NCI-H1105 (cell line): ENCODE measurements at places on chromosomes 2 and 18.

- no peak for DNase-seq
Observed at GRCh38 chr2:10000541-10000940, 42.8 kb upstream of the KLF11 start.

GRCh38 chr18:32730620-32731091, 42.2 kb downstream of the KLHL14 start:
- DNase-seq, result no peak

DNA sequence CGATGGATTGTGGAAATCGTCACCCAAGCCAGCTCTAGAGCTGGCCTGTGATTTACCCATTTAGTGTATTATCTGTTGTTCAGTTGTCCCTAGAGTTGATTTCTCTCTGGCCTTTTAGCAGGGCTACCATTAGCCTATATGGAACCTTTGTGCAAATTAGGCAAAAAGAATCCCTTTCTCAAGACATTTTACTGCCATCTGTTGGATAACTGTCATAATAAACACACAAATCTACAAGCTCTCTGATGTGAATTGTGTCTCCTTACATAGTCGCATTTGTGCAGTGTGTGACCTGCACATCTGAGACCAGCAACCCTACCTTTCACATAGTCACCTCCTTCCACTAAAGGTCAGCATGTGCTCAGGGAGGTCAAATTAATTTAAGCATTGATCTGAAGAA, 34.0 kb downstream of the LOXHD1 start:
- peak; percentile 17 for DNase-seq

- no peak for DNase-seq
Observed at GRCh38 chr18:77167251-77167650, 34.7 kb upstream of the MBP start.

- DNase-seq, result no peak
Observed at GRCh38 chr2:211329421-211329820, 773.0 kb downstream of the CPS1 start.

GRCh38 chr2:102093662-102094061, 48.9 kb upstream of the IL1R1 start:
- DNase-seq, result no peak

- DNase-seq, result no peak
Observed at GRCh38 chr18:36350839-36351469, 53.4 kb downstream of the FHOD3 start.

- no peak for DNase-seq
Observed at GRCh38 chr18:8771930-8772329, 66.6 kb downstream of the MTCL1 start.

- DNase-seq, result no peak
Observed at GRCh38 chr18:43276491-43276890, 799 bp downstream of the SYT4 start.

- no peak for DNase-seq
Observed at GRCh38 chr2:17166506-17166905, 351.7 kb downstream of the RAD51AP2 start.

DNA sequence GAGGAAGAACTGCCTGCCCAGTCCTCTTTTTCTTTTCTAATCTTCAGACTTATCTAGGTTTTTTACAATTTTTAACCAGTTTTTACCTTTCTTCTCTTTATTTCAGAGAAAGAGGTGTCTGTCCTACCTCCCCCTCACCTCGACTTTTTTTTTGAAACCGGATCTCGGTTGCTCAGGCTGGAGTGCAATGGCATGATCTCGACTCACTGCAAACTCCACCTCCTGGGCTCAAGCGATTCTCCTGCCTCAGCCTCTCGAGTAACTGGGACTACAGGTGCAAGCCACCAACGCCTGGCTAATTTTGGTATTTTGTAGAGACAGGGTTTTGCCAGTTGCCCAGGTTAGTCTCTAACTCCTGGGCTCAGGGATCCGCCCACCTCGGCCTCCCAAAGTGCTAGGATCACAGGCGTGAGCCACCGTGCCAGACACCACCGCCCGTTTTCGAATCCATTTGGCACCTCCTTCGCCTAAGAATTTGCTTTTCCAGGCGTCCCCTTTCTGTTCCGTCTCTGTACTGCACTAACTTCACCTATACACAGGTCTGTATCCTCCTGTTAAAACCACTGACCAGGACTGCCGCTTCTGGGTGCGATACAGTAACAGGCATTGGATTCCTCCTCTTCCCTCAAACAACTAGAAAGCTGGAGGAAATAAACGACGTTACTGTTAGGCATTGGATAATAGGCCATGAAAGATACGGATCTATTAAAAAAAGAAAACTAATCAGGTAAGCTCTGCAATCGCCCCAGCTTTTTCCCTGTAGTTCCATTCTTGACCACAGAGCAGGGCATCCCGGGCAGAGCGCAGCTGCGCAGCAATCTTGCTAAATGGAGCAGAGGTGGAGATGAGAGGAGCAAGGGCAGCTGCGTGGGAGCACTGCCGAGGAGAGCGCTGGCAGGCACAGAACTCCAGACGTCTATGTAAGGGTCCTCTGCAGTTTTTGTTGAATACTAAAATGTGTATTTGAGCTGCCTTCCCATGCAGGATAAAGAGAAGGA, 69.9 kb downstream of the ZC3H6 start:
- no peak for DNase-seq

GRCh38 chr2:26651470-26651771, 10.3 kb upstream of the CIB4 start:
- DNase-seq, result no peak

DNA sequence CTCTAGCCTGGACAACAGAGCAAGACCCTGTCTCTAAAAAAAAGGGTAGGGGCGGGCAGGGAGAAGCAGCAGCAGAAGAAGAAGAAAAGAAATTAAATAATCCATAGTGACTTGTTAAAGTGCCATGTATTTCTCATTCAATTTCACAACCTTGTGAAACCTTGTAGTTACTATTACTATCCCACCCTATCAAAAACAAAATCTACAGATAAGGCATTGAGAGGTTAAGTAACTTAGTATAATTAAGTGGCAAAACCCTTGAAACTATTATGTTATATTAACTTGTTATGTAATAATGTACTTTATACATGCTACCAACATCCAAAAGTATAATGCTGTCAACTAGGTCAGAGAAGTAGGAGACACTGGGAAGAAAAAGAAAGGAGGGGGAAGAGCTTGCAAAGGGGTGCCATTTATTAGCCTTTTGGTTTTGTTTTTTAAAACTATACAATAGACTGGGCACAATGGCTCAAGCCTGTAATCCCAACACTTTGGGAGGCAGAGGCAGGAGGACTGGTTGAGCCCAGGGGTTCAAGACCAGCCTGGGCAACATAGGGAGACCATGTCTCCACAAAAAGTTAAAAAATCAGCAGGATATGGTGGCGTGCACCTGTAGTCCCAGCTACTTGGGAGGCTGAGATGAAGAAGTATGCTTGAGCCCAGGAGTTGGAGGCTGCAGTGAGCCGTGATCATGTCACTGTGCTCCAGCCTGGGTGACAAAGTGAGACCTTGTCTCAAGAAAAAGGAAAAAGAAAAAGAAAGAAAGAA, 11.3 kb downstream of the TLK1 start:
- DNase-seq, result no peak

- peak; percentile 45 for DNase-seq
Observed at GRCh38 chr2:157789933-157790511, 86.1 kb downstream of the ACVR1 start.

DNA sequence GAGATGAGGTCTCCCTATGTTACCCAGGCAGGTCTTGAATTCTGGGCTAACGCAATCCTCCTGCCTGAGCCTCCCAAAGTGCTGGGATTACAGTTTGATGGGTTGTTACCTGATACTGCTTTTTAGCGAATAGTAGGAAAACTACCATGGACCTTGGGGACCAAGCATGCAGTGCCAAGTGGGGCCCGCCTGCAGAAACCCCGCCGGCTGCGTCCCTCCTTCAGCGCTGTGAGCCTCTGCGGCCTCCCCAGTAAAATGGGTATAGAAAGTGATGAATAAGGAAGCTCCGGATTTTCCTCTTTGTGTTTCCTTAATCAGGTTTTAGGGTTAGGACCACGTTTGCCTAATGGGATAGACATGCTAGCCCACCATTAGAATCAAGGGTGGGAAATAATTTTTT, 30.4 kb downstream of the RAMP1 start:
- no peak for DNase-seq

GRCh38 chr18:8685141-8685913, 20.0 kb upstream of the MTCL1 start:
- DNase-seq, result peak; percentile 18

- DNase-seq, result no peak
Observed at GRCh38 chr18:12053289-12053688, 40.4 kb upstream of the ANKRD62 start.

GRCh38 chr18:56479841-56480240, 158.6 kb downstream of the TXNL1 start:
- no peak for DNase-seq

GRCh38 chr18:33611525-33612135, 33.6 kb downstream of the ASXL3 start:
- DNase-seq, result no peak

- DNase-seq, result no peak
Observed at GRCh38 chr18:8620845-8621244, 11.6 kb downstream of the RAB12 start.
